ENCODE measurements at places on chromosomes 5 and 9.

DNA sequence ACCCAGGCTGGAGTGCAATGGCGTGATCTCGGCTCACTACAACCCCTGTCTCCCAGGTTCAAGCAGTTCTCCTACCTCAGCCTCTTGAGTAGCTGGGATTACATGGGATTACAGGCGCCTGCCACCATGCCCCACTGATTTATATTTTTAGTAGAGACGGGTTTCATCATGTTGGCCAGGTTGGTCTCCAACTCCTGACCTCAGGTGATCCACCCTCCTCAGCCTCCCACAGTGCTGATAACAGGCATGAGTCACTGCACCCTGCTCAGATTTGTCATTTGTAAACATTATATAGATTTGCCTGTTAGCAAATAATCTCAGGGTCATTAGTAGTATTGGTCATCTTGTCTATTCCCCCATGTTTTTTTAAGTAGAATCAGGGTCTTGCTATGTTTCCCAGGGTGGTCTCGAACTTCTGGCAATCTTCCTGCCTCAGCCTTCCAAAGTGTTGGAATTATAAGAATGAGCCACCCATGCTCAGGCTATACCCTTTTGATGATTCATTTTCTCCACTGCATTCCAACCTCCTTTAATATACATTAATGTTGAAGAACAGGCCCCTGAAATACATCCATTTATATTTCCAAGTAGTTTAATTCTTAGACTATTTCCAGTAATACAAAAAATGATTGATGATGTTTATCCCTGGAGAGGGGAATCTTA lies 17.3 kb downstream of the CENPH start:
- DNase-seq, result no peak

GRCh38 chr5:111782216-111782615 lies 25.2 kb upstream of the NREP start:
- DNase-seq, result no peak

GRCh38 chr5:88769165-88769564 lies 113.8 kb downstream of the MEF2C start:
- no peak for DNase-seq

- no peak for DNase-seq
Measured at GRCh38 chr9:6356904-6357303, 28.7 kb downstream of the TPD52L3 start.

GRCh38 chr9:26891726-26892125 lies 876 bp downstream of the CAAP1 start:
- no peak for DNase-seq

DNA sequence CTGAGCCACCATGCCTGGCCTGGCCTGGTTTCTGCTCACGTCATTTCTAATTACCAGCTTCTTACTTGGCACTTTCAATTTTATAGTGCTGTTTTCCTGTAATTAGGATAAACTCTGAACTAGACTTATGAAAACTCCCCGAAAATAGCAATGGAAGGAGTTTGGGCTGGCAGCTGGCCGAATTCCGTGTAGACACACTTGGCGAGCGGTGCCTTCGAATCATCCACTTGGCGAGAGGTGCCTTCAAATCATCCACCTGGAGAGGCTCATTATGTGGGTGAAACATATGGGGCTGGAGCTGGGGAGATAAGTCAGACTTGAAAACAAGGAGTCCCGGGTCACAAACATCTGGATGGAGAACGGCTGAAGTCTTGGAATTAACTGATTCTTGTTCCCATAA lies 203.7 kb downstream of the ROR2 start:
- DNase-seq, result no peak

DNA sequence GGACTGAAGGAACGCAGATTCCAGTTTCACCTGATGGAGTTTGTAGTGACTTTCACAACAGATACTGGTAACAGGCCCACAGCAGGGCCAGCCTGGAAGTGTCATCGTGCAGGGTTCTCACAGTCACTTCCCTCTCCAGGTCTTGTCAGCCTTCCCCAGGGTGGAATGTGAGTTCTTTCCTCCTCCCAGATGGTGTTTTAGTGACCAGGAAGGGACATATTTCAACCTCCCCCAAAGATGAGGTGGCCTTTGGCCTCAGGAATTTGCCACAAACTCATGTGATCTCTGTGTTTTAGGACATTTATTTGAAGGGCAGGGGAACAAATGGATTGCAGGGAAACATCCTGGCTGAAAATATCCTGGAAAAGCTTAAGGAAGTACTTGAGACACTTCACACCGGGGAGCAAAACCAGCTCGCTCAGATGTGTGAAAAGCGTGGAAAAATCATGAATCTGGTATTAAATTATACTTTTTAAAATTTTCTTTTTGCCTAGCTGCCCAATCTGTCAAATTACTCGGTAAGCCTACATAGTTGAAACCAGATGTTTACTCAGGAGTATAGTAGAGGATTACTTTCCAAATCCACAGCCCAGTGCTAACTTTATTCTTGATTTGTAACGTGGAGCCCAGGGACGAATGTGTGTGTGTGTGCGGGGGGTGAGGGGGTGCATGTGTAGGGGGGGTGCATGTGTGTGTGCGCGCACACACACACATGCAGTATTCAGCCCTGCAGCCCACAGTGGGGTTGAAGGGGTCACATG lies 66.8 kb downstream of the PTPDC1 start:
- DNase-seq, result no peak

DNA sequence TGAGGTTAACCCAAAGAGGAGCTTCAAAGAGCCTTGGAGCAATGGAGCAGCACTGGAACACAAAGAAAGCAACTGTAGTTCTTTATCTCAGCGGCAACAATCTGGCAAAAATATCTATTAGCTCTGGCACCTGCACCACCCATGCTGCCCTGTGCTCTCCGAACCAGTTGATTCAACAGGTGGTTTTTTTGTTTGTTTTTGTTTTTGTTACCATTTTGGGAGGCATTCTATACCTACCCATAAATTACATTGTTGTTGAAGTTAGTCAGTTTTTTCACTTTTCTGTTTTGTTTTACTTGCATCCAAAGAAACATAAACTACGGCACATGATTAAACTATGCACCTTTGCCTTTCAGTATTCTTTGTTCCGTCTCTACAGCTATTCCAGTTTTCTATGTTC lies 16.2 kb downstream of the ESM1 start:
- DNase-seq, result no peak

DNA sequence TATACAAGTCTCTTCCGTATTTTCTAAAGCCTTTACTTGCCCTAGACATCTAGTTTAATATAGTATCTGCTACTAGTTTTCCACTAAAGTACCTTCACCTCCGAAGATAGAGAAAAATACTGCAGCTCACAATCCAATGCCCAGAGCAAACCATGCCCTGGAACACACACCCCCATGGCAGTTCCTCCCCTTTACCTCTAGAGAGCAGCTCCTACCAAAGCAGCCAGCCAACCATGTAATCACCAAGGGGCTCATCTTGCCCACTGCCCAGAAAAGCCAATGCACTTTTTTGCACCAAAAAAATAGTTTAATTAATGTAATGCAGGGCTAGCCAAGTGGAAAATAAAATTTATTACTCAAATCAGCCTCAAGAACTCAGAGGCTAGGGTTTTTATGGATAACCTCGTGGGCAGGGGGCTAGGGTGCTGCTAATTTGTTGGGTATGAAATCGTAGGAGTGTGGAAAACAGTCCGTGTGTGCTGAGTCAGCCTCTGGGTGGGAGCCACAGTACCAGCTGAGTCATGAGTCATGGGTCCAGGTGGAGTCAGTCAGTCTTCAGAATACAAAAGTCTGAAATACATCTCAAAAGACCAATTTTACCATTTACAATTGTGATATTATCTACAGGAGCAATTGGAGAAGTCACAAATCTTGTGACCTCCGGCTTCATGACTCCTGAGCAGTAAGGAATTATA lies 120.1 kb upstream of the ACO1 start:
- no peak for DNase-seq

All from activated naive CD8-positive, alpha-beta T cell treated with anti-CD3 and anti-CD28 coated beads, Interleukin-2, amount 10 ng/mL, durations not matched to agents 7 days and 5 days (primary cell).